ENCODE measurements at places on chromosomes 16 and 17.

- DNase-seq, result no peak
These were observed 12.9 kb downstream of the CMIP start for GRCh38 chr16:81457326-81458133.

GRCh38 chr16:17346621-17347569, 123.9 kb downstream of the XYLT1 start:
- no peak for DNase-seq

DNA sequence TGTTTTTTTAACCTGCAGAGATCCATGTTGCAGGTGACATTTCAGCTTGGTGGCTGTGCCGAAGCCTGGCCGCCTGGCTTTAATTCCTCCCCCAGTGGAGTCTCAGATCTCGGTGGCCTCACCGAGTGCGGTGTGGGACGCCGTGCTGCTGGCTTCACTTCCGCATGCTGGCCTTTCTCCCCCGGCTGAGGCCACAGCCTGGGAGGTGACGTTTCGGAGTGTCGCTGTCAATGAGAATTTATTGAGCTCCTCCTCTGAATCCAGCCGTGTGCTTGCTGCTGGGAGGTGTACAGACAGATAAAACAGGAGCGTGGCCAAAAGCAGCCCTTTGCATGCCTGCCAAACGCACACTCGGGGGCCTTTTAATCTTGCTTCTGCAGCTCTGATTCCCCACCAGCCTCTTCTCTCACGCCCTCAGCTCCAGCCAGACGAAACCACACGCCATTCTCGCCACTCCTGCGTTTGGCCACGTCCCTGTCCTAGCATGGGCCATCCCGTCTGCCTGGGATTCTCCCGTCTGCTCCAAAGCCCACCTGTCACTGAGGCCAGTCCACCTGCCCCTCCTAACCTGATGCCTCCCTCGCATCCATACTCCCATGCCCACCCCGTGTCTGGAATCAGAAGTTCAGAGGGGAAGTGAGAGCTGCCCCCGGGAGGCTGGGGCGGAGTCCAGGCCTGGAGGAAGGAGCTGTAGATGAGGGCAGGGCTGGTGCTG, 3.6 kb downstream of the GSE1 start:
- no peak for DNase-seq

GRCh38 chr17:75712446-75712845, 8.8 kb upstream of the ITGB4 start:
- no peak for DNase-seq

- DNase-seq, result no peak
These were observed 14.2 kb upstream of the MSI2 start for GRCh38 chr17:57242148-57242547.

DNA sequence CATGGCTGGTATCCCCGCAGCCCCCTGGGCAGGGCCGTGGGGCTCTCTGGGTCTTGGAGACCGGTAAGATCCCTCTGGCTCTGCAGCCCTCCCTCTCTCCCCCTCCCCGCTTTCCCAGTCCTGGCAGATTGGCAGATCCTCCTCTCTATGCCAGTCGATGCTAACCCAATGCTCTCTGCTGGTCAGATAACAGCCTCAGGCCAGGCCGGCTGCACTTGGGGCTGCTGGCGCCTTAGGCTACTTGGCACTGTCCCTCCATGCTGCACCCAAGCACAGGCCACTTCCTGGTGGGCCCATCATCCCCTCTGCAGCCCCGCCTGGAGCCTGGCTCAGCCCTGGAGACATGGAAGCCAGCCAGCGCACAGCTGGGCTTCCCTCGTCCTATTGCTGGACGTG, 81.7 kb downstream of the RTN4RL1 start:
- no peak for DNase-seq

GRCh38 chr17:68460715-68461114, 3.4 kb upstream of the WIPI1 start:
- DNase-seq, result no peak

- DNase-seq, result no peak
These were observed 6.9 kb upstream of the SLC7A6 start for GRCh38 chr16:68257251-68257905.

- DNase-seq, result no peak
These were observed 14.3 kb upstream of the SLC38A8 start for GRCh38 chr16:84056933-84057332.

GRCh38 chr16:85798283-85798776, 1.0 kb downstream of the EMC8 start:
- DNase-seq, result no peak

- no peak for DNase-seq
These were observed 21.5 kb downstream of the DCAF7 start for GRCh38 chr17:63571632-63572310.

DNA sequence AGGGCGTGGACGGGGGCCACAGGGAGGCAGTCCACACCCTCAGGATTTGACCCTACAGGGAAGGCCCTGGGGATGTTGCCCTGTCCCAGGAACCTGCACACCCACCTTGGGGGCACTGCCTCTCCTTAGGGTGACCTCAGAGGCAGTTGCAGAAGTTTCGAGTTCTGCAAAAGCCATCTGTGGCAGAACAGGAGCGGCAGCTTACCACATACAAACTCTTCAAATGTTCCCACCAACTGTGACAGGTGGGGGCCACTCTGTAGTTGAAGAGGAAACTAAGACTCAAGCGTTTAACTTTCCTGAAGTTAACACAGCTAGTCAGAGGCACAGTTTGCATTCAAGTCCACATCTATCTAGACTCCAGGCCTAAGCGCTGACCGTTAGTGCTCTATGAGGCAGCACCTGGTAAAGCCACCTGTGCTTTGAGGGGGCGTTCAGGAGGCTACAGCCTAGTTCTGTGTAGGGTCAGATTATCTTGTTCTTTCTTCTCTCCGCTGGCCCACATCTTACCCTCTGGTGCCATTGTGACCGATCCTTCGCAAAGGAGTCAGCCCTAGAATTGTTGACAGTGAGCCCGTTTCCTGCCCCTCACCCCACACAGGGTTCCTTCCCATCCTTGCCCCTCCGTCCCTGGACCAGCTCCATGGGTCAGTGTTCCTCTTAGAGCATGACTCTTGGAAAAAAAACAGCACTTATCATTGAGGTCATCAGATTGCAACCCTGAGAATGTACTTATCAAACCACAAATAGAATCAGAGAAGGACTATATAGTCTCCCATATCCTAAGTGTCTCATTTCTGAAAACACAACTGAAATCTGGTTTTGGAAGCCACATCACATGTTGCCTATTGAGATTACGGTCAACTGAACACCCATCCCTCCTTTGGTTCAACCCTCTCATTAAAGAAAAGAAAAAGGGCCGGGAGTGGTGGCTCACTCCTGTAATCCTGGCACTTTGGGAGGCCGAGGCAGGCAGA, 45.4 kb downstream of the CDH1 start:
- no peak for DNase-seq

DNA sequence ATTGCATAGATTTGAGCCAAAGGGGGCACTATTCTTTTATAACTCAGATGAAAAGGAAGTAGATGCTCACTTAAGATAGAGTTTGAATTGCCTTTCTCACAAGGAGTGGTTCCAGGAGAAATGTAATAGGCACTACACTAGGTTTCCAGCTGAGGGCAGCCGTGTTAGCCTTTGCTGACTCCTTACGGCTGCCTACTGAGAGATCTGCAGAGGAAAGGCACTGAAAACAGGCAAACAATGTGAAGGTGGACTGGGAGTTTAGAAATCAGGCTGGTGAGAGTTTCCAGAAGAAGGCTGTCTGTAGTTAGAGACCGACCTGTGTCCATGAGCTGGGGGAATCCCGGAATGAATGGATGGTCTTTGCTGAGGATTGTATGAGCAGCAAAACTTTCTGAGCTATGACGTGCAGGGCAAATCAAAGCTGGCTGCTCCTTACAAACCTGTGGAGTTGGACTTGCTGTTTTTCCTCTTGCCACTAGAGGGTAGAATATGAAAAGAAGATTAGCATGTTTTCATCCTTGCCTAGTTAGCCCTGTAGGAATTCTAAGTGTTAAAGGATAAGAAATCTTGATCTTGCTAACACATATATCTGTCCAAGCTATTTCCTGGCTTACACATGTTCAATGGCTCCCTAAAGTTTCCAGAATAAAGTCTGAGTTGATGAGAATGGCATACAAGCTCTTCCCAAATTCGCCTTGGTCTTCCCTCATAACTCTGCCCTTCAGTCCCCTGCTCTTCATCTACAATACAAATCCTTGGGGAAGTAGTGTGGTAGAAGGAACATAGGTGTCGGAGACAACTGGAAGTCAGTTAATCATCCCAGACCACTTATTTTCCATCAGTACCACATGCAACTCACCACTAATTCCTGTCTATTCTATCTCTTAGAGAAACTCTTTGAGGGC, 20.1 kb upstream of the TAOK1 start:
- peak; percentile 23 for DNase-seq

DNA sequence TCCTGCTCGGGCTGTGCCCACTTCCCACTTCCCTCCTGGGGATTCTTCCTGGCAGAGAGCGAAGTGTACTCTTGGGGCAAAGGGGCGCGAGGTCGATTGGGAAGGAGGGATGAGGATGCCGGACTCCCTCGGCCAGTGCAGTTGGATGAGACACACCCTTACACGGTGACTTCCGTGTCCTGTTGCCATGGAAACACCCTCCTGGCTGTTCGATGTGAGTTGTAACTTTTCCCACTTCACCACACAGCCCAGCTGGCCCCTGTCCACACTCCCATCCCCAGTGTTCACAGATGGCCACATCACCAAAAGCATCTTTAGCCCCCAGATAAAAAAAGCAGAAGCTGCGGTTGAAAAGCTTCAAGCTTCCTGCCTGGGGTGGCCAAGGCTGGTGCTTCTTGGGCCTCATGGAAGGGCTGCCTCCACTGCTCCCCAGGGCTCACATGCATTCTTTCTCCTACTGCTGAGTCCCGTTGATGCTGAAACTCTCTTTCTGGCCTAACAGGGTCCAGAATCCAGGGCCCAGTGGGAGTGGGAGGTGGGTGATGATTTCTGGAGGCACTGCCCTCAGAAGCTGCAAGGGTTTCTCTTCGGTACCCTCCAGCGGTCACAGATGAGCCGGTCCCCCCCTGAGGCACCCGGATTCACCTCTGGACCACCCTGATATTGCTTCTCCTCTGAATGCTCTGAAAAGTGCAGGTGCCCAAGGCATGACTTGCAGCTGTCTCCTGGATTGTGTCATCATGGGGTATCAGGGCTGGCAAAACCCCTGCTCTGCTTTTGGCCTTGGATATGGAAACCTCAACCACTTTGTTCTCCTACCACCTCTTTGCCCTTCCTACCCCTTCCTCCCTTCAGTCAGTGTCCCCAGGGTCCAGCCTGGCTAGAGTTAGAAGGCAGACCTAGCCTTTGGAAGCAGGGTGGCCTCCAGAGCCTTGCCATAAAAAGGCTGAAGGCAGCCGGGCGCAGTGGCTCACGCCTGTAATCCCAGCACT, 2.2 kb upstream of the TRAF4 start:
- DNase-seq, result no peak

GRCh38 chr17:10311131-10311530, 61.7 kb downstream of the MYH13 start:
- no peak for DNase-seq

GRCh38 chr16:50595859-50596258, 47.7 kb downstream of the NKD1 start:
- DNase-seq, result no peak

GRCh38 chr17:27158382-27158781, 135.5 kb upstream of the WSB1 start:
- DNase-seq, result no peak

GRCh38 chr17:50187751-50188530, 13.5 kb downstream of the COL1A1 start:
- DNase-seq, result no peak

DNA sequence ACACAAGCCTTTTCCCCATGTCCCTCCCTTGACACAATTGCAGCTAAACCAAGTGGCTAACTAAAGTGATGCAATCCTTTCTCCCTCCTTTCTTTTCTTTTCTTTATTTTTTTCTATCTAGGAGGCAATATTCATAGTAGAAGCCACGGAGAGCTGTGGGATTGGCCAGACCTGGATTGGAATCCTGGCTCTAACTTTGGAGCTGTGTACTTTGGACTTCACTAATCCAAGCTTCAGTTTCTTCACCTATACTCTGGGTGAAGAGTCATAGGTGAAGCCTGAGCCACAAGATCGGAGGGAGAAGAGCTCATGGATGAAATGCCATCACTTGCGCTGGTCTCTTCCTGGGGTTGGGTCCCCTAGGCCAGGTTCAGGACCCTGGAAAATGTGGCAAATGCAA, 177.2 kb downstream of the IRX5 start:
- DNase-seq, result no peak

DNA sequence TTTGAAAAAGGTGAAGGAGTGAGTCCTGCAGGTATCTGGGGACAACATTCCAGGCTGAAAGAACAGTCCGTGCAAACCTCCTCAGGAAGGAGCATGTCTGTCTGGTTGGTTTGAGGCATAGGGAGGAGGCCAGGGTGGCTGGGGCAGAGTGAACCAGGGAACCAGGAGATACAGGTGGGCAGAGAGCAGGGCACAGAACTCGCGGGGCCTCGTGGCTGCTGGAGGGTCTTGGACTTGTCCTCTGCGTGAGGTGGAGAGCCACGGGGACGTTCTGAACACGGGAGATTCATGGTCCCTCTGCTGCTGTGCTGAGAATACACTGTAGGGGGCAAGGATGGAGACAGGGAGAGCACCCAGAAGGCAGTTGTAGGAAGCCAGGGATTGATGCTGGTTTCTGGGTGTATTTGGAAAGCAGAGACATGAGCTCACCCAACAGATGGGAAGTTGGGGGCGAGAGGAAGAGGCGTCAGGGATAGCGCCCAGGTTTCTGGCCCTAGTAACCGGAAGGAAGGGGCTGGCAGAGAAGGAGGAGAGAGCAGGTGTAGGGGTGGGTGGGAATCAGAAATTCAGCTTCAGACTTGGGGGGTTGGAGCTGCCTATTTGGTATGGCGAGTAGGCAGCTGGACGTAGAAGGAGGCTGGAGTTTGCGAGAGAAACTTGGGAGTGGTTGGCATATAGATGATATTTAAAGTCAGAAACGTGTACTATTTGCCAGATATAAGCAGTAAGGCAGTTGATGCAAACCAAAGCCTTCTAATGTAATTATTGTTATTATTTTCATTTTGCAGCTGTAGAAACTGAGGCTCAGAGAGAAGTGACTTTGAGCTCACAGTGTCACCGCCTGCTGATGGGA, at the start of gene CCL17:
Gene CCL17 (plus strand): TSS at position 803 of the 853 bp plus-strand sequence. CDS start 9,166 bp downstream, outside the sequence.
- no peak for DNase-seq

DNA sequence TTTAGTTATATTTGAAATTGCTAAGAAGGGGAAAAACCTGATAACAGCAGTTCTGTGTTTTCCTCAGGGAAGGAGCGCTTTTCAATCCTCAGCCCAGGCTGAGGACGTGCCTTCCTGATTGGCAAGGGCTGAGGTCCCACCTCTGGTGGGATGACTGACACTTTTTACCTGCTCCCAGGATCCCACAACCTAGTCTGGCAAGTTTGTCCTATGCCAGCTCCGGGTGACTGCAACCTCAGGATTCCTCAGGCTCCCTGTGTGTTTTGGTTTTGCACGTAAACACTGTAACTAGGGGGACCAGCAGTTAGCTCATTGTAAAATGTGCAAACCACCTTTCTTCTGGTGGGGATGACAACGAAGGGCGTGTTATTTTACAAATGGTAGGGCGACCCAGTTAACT, 7.5 kb downstream of the MARCHF10 start:
- DNase-seq, result no peak

Measured in activated T-cell treated with anti-CD3 and anti-CD28 coated beads for 24 hours (primary cell).